Activated T-cell treated with anti-CD3 and anti-CD28 coated beads for 24 hours (primary cell): ENCODE measurements at places on chromosomes 1 and 21.

GRCh38 chr1:153277852-153278251 is 18.4 kb downstream of the LORICRIN start:
- peak; percentile 35 for DNase-seq

DNA sequence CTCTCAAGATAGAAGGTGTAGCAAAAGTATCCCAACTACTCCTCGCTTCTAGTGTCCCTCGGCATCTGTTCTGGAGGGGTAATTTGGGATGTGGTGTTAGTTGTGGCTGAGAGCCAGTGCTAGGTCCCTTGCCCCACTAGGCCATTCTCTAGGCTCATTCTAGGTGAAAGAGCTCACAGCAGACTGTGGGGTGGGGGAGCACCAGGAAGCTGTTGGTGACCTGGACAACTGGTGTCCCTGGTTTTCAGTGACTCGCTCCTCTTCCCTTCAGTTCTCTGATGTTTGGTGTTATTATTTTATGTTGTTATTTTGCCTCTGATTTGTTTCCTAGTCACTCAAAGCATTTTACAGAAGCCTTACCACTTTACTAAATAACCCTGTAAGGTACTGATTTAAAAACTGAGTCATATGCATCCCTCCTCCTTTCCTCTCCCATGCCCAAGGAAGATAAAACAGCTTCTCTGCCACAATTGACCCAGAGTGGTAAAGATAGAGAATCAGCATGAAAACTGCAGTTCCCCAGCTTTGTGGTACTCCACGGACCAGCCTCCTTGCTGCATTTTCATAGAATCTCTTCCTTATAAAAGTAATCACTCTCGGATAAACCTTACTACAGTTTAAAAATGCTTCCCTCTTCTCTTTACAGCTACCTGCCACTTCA is 14.1 kb downstream of the DYRK3 start:
- no peak for DNase-seq

DNA sequence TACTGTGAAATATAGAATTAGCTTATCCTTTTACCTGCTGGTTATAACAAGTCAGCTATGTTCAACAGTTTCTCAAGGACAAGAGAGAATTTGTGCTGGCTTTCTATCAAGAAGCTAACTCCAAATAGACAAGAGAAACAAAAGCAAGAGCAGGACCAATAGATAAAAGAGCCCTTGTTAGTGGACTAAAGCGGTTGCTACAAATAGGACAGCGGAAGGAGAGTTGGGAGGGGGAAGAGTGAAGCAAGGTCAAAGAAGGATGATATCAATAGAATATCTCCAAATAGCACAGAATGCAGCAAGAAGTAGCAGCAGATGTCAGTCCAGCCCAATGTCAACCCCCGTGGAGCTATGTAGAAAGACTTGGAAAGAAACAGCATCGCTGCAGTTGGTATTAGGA is 53.0 kb upstream of the AKT3 start:
- no peak for DNase-seq

DNA sequence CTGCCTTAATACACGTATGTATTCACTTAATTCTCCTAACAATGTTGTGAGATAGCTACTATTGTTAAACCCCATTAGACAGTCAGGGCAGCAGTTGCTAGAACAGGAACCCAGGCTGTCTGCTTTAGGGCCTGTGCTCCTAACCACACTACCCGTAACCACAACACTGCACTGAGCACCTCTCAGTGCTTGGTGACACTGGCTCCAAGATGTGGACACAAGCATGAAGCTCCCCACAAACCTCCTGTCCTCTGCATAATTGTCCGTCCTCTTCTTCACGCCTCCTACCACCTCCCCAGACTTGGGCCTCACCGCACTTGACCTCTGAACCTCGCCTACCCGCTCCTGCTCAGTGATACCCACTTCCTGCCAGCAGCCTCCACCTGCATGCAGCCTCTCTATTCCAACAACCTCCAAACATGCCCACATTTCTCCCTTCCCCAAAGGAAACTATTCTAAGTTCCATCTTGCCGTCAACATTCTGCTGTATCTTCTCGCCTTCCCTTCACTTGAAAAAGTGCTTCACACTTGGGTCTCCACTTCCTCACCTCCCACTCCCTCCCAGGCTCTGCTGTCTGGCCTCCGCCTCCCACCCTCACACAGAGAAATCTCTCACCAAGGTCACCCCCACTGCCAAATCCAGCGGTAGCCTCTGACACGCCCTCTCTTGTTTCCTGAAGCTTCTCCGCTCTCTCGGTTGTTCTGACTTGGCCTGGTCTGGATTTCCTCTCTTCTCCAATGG is 14.6 kb upstream of the AHDC1 start:
- no peak for DNase-seq

DNA sequence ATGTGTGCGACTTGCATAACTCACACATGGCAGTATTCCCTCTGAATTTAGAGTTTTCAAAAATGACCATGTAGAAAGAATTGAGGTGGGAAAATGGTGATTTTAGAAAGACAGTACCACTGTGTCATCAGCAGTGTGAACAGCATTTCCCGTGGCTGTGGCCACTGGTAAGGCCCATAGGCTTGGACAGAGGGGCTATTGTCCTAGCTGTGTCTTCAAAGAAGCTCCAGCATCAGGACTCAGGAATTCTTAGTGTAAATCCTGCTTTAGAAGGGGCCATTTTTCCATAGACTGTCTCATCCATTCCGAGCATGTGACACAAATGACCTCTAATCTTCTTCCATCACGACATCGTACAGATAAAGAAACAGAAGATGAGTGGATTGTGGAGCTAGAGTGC is 119.3 kb upstream of the BACE2 start:
- no peak for DNase-seq

DNA sequence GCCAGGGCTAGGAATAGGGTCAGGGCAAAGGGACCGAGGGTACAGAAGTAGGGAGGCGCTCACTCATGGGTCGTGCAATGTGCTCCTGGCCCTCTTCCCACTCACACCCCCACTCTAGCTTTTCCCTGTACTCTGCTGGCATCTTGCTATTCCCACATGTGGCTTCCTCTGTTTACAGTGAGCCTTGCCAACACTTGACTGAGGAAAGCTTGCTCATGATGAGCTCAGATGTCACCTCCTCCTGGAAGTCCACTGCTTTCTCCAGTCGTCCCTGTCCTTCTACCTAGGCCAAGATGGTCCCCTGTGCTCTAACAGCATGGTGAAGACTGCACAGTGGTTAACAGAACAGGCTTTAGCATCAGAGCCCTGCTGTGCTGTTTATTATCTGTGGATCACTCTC is 8.0 kb upstream of the RIMS3 start:
- DNase-seq: no peak

- no peak for DNase-seq
Measured at GRCh38 chr21:43936247-43936967, 71.4 kb downstream of the AGPAT3 start.

- DNase-seq: no peak
Measured at GRCh38 chr1:88519156-88519555, 164.9 kb upstream of the PKN2 start.

GRCh38 chr1:220344745-220345144 is 72.5 kb upstream of the RAB3GAP2 start:
- DNase-seq: no peak

- no peak for DNase-seq
Measured at GRCh38 chr1:115337633-115338456, at the start of gene NGF. Gene NGF, minus strand, starts transcription at chr1:115338249. Its CDS starts 51,454 bp downstream, at chr1:115286795.
